ENCODE measurements at places on chromosomes 4 and X.

DNA sequence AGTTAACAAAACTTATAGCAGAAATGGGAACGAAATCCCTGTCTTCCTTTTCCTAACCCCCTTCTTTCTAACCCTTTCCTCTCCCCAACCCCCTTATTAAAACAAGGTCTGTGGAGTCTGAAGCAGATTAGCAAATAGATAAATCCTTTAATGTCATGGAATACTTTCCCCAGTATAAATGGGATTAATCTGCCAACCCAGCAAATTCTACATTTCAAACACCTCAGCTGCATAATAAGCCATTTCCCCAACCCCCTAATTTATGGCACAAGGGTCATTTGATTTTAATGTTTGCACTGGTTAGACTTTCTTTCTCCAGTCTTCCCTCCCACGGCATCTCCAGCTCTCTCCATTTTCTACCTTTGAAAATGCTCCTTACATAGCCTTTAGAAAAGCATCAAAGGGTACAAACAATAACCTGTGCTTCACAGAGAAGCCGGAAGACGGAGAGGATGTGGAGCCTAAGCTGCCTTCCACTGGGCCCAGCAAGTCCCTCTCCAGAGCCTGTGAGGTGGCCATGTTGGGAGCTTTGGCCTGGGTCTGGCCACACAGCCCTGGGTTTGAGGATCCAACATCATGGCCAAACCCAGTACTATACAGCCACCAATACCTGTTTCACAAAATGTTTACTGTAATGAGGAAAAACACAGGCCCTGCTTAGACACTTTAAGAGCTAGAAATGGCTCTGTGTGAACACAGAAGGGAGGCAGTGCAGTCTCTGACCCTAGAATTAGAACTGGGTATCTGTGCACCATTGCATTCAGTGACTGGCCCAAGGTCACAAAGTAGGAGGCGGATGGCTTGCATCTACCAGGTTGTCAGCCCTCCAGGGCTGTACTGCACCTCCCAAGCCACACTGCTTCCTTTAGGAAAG is 56.9 kb upstream of the SPRY1 start:
- no peak for DNase-seq

DNA sequence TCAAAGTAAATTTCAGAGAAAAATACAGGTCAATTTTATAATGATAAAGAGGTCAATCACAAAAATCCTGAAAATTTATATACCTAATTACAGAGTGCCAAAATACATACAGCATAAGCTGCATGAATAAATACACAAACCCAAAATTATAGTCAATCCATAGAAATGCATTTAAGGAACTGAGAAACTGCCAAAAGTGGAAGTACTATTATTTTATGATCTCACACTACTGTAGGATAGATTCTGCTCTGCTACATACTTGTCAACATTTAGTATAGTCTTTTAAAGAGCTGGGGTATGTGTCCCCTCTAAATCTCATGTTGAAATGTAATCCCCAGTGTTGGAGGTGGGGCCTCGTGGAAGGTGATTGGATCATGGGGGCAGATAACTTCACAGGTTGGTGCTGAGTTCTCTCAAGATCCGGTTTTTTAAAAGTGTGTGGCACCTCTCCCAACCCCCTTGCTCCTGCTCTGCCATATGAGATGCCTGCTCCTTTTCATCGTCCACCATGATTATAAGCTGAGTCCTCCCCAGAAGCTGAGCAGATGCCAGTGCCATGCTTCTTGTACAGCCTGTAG is 31.8 kb downstream of the CHIC2 start:
- DNase-seq, result peak; percentile 69

DNA sequence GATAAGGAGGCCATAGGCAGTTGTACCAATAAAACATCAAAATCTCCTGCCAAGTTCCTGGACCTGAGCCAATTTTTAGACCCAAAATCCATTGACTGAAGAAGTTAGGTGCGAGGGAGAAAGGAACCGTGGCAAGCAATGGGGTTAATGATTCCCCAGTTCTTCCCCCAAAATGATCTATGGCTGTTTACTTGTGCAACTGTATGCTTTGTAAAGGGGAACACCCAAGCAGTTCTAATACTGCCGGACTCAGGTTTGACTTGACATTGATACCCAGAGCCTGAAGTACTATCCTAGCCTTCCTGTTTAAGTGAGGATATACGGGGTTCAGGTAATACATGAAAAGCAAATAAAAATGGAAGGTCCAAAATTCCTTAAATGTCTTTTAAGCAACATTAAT is 6.7 kb upstream of the EIF4E start:
- no peak for DNase-seq

GRCh38 chr4:168880811-168881595 is 129.1 kb downstream of the CBR4 start:
- DNase-seq, result peak; percentile 95

DNA sequence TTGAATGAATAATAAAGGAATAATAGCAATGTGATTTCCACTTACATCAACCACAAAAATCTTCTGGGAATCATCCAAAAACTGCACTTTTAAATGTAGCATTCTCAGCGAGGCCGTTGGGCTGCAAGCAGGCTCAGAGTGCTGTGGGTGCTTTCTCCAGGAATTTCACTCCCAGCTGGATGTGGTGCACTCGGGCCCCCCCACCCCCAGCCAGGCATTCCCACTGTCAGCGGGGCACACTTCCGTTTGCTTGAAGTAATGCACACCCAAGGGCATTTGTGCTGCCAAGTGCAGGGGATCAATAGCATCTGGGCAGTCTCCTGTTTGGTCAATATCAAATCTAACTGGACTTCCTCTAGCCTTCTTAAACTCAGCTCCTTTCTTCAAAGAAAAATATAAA is at the start of gene FRMD7:
TSS of gene FRMD7 (minus strand) at position 278 of the 400 bp plus-strand sequence. CDS start at position 102, 176 bp downstream.
- DNase-seq, result no peak

DNA sequence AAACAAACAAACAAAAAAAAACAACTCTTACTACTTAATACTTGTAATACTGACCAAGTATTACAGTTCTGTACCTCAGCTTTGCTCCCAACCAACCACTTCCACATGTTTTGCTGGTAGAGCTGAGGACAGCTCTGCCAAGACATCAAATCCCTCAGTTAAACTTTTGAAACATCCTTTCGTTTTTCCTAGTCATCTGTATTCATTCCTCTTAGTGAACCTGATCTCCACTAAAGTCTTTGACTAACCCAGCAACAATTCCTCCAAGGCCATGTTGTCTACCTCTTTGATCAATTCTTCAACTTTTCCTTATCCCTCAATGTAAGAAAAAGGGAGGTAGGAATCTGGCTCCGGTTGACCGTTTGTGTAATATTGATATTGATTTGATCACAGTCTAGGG is 247.5 kb downstream of the ARHGAP24 start:
- DNase-seq, result no peak

GRCh38 chr4:12595489-12595888 is 888.7 kb downstream of the RAB28 start:
- no peak for DNase-seq

DNA sequence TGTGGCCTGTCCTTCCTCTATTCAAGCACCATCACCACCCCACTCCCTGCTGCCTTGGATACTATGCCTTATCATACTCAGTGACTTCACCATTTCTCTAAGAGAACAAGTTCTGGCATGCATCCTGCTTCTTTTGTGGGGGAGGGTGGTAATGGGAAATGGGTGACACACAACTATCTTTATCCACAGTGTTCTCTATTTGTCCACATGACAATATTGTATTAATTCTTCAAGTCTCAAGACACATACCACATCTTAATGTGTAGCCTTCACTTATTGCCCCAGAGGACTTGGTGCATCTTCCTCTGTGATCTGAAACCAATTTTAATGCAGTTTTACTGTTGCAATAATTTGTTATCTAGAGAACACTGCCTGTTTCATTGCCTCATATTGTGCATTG is 29.3 kb upstream of the UGT2B7 start:
- no peak for DNase-seq

DNA sequence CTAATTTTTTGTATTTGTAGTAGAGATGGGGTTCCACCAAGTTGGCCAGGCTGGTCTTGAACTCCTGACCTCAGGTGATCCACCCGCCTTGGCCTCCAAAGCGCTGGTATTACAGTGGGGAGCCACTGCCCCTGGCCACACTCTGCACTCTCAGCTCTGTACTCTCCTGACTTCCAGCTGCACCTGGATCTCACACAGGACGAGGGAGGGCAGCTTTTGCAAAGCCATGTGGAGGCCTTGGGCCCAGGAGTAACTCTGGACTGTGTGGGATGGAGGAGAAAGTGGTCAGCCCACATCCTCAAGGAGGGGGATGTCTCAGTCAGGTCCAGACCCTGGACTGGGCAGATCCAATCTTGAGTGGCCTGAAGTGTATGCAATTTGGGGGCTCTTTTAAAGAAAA is 23.0 kb downstream of the NAT8L start:
- no peak for DNase-seq

GRCh38 chr4:168153596-168154440 is 61.5 kb downstream of the ANXA10 start:
- DNase-seq, result peak; percentile 86

DNA sequence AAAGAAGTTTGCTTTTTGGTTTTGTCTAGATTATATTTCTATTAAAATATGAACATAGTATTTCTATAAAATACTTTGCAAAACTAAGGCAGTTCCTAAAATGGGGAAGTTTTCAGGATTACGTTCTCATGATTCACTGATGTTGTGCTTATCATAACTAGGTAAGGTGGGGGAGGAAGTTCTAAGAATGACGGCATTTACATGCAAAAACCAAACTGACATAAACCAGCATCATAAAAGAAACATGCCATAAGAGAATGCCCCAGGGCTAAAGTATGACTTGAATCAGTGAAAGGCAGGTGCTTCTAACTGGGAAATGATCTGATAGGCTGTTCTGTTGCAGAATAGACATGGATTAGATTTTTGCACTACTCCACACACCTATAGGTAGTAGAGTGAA is 204.7 kb upstream of the JADE1 start:
- no peak for DNase-seq

GRCh38 chr4:164446516-164446915 is 307.4 kb upstream of the SMIM31 start:
- DNase-seq, result no peak

GRCh38 chrX:53357799-53358530 is 64.5 kb downstream of the SMC1A start:
- DNase-seq, result no peak

DNA sequence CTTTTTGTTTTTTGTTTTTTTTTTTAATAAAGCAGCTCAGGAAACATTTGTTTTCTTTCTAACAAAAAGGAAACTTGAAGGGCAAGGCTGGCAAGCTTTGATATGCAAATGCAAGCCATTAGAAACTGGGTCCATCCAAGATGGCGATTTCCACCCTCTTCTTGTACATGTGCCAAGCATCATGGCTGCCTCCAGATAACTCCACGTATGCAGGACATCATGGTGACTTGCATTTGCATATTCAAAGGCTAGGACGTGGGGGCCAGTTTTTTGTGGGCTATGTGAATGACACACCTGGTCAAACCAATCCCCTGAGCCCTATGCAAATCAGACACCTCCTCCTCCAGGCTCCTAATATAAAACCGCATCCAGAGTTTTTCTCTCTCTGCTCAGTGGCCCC is 692.6 kb downstream of the FAM133A start:
- DNase-seq, result no peak

- no peak for DNase-seq
Measured at GRCh38 chrX:40078489-40079227, 19.1 kb downstream of the BCOR start.

- no peak for DNase-seq
Measured at GRCh38 chrX:79182616-79183015, 38.1 kb downstream of the GPR174 start.

- DNase-seq, result no peak
Measured at GRCh38 chr4:183816882-183817509, 88.1 kb upstream of the STOX2 start.

DNA sequence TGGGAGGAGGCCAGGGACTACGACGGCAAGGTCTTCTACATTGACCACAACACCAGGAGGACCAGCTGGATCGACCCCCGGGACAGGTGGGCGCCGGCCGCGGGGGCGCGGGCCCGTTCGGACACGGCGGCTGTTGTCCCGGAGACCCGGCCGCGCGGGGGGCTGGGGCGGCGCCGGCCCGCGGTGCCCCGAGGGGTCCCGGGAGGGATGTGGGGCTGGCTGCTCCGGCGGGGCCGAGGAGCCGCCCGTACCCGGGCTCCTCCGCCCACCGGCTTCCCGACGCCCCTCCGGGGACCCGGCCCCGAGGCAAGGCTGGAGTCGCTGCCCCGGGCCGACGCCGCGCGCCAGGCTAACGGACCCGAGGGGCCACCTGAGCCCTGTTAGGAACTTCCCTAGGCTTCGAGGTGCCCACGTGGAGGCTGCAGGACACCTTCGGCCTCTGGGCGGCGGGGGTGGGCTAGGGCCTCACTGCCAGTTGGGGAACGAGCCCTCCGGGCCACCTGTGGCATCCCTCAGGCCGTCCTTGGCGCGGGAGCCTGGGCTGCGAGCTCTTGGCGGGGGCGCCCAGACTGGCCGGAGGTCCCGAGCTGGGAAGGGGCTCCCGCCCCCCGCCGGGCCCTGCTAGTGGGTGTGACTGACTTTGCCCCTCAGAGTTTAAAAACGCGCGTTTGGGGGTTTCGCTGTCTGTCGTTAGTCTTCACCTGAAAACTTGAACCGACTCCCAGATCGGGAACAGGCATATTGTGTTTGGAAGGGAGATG is 660 bp downstream of the WWC2 start:
- DNase-seq, result no peak

DNA sequence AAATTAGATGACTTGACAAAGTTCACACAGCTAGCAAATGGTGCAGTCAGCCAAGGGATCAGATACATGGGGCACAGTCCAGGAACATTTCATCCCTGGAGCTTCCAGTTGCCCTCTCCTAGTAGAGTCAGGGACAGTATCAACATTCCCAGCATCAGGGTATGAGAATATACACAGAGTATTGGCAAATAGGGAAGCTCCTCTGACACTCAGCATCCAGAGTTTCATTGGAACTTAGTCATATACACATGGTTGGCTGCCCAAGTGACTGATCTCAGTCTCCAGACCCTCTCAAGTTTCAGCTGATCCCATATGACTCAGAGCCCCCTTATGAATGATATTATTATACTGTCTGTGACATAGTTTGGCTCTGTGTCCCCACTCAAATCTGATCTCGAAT is 13.7 kb upstream of the KCTD8 start:
- DNase-seq, result no peak

GRCh38 chr4:8409264-8410065 is 31.1 kb downstream of the ACOX3 start:
- DNase-seq, result no peak

DNA sequence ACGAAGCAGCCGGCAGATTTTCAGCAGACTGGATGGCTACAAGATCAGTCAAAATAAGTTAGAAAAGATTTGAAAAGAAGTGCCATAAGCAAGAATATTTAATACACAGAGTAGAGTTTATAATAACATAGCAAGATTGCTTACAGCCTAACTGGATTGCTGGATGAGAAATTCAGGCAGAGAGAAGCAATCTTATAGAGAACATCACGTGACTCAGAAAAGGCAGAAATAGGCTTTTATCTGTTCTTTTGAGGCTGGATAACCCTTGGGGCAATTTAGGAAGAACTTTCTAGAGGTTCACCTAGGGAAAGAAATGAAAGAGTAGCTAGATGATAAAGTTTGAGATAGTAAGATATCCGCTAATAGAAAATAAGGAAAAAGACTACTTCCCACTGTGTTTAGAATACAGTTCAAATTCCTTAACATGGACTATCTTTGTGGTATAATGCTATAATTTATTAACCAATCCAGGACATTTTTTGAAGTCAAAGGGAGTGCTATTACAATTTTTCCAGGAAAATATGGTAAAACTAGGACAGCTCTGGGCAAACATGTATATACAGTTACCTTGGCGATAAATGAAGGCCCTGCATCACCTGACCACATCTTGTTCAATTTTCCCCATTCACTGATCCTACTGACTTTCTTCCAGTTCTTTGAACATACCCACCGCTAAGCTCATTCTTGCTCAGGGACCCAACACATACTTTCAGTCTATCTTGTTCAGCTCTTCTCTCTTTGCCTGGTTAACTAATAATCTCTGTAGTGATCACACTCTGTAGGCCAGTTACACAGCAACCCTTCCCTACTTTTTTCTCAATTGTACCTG is 12.7 kb upstream of the SPCS3 start:
- no peak for DNase-seq

Data from Kasumi-1 (cell line).